Germinal center (tissue), 1 donor: ENCODE measurements at places on chromosomes 5 and 9.
A peak's percentile ranks its signal among the peaks of the same experiment; 100 is the strongest.

GRCh38 chr5:12876541-12877298, 972.5 kb upstream of the CTNND2 start:
- no peak for DNase-seq

GRCh38 chr5:172543484-172544298, 89.4 kb upstream of the SH3PXD2B start:
- no peak for DNase-seq

DNA sequence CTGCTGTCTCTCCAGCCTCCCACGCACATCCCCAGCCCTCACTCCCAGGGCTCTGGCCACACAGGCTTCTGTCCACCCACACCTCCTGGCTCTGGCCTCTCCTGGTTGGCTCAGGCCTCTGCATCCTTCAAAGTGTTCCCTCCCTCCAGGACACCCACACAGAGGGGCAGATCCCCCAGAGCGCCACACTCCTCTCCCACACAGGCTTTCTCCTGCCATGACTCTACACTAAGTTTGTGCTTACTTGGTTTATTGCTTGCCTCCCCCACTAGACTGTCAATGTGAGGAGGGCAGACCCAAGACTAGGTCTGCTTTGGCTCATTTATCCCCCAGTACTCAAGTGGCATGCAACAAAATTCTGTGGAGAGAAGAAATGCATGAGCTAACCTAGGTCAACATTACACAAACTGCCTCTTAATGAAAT, 67.0 kb upstream of the SPOCK1 start:
- DNase-seq: no peak

- no peak for DNase-seq
Measured at GRCh38 chr5:93570294-93571113, 10.5 kb downstream of the NR2F1-AS1 start.

- DNase-seq: no peak
Measured at GRCh38 chr5:78810098-78810920, 161.7 kb upstream of the LHFPL2 start.

DNA sequence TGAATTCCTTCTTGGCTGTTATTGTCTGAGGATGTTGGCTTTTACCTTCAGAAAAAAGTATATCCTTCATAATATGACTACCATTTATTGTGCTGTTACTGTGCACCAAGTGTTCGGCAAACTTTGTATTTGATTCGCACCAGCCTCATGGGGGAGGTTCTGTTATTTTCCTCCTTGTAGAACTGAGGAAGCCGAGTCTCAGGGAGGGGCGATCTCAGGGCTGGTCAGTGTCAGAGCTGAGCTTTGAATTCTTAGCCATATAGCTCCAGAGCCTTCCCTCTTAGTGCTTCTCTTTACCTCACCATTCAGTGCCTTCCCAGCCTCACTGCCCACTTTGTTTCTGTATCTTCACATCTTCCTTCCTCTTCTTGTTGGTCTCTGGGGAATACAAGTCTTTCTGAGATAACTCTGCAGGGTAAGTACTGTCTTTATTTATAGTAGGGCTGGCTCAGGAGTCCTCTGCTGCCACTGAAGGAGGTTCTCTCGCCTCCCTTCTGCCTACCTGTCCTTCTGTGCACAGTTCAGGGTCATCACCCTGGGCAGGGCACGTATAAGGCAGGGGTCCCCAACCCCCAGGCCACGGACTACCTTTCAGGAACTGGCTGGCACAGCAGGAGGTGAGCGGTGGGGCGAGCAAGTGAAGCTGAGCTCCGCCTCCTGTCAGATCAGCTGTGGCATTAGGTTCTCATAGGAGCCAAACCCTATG, 48.4 kb downstream of the GALNT10 start:
- DNase-seq: peak; percentile 74
